ENCODE measurements at places on chromosomes 5 and 9.
A peak's percentile ranks its signal among the peaks of the same experiment; 100 is the strongest.

- no peak for DNase-seq
Observed at GRCh38 chr9:32523910-32524309, 2.1 kb downstream of the RIGI start.

DNA sequence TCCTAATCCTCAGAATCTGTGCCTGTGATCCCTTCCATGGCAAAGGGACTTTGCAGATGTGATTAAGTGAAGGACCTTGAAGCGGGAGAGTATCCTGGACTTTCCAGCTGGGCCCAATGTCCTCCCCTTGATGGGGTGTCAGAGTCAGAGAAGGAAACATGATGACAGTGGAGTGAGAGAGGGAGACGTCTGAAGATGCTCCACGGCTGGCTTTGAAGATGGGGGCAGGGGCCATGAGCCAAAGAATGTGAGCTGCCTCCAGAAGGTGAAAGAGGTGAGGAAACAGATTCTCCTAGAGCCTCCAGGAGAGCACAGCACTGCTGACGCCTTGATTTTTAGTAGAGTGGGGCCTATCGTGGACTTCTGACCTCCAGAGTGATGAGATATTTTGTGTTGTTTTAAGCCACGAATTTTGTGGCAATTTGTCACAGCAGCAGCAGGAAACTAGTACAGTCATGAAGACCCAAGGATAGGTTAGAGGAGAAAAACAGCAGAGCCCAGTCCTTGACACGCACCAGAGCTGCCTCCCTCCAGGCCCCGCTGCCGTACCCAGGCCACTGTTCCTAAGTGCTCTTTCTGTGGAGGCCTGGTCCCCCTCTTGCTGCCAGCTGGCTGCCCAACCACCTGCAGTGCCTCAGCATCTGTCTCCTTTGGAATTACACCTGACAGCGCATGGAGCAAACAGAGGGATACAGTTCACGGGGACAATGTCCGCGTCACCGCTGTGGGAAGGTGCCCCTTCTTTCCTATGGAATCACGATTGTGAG, 78.1 kb downstream of the MACROH2A1 start:
- no peak for DNase-seq

- no peak for DNase-seq
Observed at GRCh38 chr9:115945009-115945431, 208.6 kb upstream of the PAPPA start.

- no peak for DNase-seq
Observed at GRCh38 chr9:29209748-29210291, 1636.5 kb upstream of the C9orf72 start.

DNA sequence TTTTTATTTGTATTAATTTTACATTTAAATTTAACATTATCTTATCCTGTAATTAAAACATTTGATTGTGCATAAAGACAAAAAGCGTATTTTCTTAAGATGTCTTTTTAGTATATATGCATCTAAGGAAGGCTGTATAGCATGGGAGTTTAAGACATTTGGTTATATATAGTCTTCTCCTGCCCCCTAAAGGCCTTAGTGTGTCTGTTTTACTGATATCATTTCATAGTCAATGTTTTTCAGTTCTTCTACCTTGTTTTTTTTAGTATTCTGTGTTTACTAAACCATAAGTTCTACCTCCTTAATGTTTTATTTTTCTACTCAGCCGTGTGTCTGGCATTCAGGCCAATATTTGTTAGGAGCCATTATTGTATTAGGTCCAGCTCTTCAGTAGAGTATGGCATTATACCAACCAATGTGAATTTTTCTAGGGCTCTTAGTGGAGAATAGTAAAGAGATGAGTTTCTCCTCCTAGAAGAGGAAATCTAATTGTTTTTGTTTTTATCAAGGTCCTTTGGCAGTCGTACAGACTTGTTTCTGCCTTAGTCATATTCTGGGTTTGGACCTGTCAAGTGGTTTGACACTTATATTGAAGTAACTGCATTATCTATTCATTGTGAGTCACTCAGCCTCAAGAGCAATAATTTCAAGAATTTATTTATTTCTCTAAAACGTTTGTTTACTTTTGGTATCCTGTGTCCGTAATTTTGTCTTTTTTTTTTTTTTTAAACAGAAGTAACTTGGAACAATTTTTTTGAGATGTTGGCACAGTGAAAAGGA, 74.8 kb downstream of the SLF1 start:
- DNase-seq: peak; percentile 43

All from fibroblast of skin of left quadriceps (primary cell).